ENCODE measurements at places on chromosomes 2 and 18. TPM values are rescaled to one million over a fixed set of nuclear protein-coding genes. Genes with fewer than 3 reads are reported as not detected.

The PPP1R1C gene
- polyA plus RNA-seq, result 2.9 TPM

The SOCS6 gene
- 6.5 TPM for polyA plus RNA-seq

The PROC gene
- not detected for polyA plus RNA-seq

The SPP2 gene
- polyA plus RNA-seq, result not detected

The CARF gene
- polyA plus RNA-seq, result 2.3 TPM

The IMPA2 gene
- polyA plus RNA-seq, result 19.9 TPM

The LRP2 gene
- not detected for polyA plus RNA-seq

The ALLC gene
- not detected for polyA plus RNA-seq

The MLPH gene
- 18.3 TPM for polyA plus RNA-seq

The SLC30A3 gene
- 9.2 TPM for polyA plus RNA-seq

The TEX44 gene
- polyA plus RNA-seq, result not detected

The AKAIN1 gene
- polyA plus RNA-seq, result not detected

The CELF4 gene
- polyA plus RNA-seq, result 0.11 TPM

The ANO7 gene
- polyA plus RNA-seq, result 0.91 TPM

The UGGT1 gene
- polyA plus RNA-seq, result 24.9 TPM

The EMILIN2 gene
- 38.2 TPM for polyA plus RNA-seq

The CEBPZOS gene
- 35.1 TPM for polyA plus RNA-seq

The MYCN gene
- polyA plus RNA-seq, result 0.22 TPM

The RBM44 gene
- polyA plus RNA-seq, result 0.17 TPM

The CHRNG gene
- polyA plus RNA-seq, result not detected

The STARD6 gene
- not detected for polyA plus RNA-seq

The ASXL2 gene
- polyA plus RNA-seq, result 7.0 TPM

The DYNAP gene
- polyA plus RNA-seq, result not detected

The DSG4 gene
- polyA plus RNA-seq, result not detected

The TUBA4B gene
- polyA plus RNA-seq, result not detected

The POTEC gene
- not detected for polyA plus RNA-seq

The C1QL2 gene
- 0.08 TPM for polyA plus RNA-seq

The ARHGEF33 gene
- 0.30 TPM for polyA plus RNA-seq

The DNAH6 gene
- 0.08 TPM for polyA plus RNA-seq

The SIX3 gene
- polyA plus RNA-seq, result not detected

The STAT4 gene
- 1.1 TPM for polyA plus RNA-seq

The TANC1 gene
- polyA plus RNA-seq, result 43.8 TPM

The SOX11 gene
- polyA plus RNA-seq, result 0.64 TPM

The GYPC gene
- polyA plus RNA-seq, result 369 TPM

The CDH2 gene
- 62.5 TPM for polyA plus RNA-seq

The PID1 gene
- 2.1 TPM for polyA plus RNA-seq

The PROKR1 gene
- 0.08 TPM for polyA plus RNA-seq

The REG3A gene
- 0.27 TPM for polyA plus RNA-seq

The IL36RN gene
- not detected for polyA plus RNA-seq

The TSPYL6 gene
- polyA plus RNA-seq, result 0.03 TPM

The NCKAP1 gene
- polyA plus RNA-seq, result 168 TPM

The NFU1 gene
- polyA plus RNA-seq, result 61.5 TPM

Measured in heart left ventricle (tissue), 16 donors.